ENCODE measurements at places on chromosomes 5 and 9.

GRCh38 chr5:147458581-147458980 lies 51.3 kb downstream of the DPYSL3 start:
- DNase-seq: no peak

- DNase-seq: no peak
Observed at GRCh38 chr9:124834591-124834990, 18.7 kb upstream of the WDR38 start.

GRCh38 chr9:70034271-70034711 lies 9.4 kb upstream of the MAMDC2 start:
- no peak for DNase-seq

DNA sequence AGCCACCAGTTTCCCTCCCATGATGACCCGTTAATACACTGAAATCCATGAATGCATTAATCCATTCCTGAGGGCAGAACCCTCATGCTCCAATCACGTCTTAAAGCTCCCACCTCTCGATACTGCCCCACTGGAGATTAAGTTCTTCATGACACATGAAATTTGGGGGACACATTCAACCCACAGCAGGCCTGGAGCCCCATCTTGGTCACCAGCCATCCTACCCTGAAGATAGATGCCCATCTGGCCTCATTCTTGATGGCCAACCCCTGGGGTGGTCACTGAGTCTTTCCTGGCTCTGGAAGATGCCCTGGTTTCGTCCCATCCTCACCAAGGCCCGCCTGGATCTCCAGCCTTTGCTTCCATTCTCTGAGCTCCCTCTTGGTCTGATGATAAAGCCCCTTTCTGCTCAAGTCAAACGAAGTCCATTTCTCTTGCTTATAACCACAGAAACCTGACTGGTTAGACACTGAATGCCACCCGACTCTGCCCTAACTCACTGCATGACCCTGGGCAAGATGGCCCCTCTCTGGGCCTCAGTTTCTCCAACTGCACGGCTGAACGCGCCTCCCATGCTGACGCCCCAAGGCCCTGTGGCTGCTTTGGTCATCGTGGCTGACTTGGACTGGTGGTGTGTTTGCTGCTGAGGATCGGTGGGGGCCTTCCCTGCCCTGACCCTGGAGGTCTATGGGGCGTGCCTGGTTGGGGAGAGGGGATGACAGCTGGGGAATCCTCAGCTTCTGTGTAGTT lies 138.4 kb upstream of the IER5L start:
- DNase-seq: no peak

DNA sequence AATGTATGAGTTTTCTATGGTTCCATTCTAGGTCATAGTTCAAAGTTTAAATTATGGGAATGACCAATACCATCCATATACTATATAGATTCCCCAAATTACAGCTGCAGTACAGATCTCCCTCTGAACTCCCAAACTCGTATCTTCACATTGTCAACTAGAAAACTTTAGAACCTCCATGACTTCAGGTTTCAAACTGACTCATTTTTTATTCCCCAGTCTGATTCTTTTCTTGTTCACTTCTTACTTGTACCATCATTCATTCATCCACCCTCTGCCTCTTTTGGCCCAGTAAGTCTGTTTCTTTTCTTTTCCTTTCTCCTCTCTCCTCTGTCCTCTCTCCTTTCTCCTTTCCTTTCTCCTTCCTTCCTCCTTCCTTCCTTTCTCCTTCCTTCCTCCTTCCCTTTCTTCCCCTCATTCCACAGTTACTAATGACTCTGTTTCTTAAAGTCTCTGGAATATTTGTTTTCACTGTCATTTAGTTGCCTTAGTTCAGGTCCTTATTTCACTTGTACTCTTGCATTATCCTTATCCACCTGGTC lies 30.5 kb downstream of the RAD23B start:
- no peak for DNase-seq

DNA sequence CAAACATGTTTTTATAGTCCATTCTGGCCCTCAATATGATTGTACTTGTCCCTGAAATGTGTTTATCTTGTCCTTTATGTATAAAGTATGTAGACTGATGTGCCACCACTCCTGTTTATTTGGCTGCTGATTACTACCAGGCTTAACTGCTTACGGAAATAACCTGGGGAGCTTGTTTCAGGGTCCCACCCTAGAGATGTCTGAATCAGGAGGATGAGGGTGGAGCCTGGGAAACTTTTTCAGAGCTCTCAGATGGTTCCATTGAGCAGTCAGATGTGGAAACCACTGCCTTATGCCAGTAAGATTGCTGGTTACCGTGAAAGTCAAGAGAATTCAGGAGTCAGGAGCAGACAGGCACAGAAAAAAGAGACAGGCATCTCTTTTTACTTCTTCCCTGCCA lies 19.2 kb downstream of the SLC23A1 start:
- DNase-seq: no peak

GRCh38 chr5:120539471-120539870 lies 75.4 kb downstream of the PRR16 start:
- DNase-seq: no peak

GRCh38 chr9:133323211-133323610 lies 12.8 kb downstream of the SURF6 start:
- DNase-seq: no peak

DNA sequence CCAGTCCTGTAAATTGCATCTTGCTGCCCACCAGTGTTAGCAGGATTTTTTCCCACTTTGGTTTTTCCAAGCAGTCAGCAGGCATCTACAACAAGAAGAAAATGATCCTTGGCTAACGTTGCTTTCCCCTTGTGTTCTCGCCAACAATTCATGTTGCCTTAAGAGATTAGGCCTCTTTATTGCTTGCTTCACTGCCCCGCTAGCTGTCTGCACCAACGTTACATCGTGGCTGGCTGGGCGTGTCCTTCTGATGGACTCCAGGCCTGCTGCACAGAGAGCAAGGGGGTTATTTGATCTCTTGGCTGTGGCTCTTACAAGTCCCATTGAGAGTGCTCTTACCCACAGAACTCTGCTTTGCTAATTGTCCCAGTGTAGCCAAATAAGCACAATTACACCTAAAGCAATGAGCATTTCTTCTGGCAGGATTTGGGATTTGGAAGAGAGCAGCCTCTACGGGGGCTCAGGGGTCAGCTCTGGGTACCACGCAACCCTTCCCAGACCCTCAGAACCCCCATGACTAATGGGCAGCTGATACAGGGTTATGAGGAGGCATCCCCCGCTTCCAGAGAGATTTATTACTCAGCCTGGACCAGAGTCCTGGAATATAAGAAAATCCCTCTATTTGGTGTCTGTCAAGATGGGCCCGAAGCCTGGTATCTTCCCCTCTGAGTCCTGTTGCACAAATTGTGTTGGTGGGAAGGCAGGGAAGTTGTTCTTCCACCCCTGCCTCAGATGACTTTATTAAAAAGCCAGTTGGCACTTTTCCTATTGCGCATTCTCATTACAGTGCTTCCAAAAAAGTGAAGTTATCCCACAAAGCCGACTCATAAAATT lies 17.6 kb downstream of the DCANP1 start:
- DNase-seq: no peak

DNA sequence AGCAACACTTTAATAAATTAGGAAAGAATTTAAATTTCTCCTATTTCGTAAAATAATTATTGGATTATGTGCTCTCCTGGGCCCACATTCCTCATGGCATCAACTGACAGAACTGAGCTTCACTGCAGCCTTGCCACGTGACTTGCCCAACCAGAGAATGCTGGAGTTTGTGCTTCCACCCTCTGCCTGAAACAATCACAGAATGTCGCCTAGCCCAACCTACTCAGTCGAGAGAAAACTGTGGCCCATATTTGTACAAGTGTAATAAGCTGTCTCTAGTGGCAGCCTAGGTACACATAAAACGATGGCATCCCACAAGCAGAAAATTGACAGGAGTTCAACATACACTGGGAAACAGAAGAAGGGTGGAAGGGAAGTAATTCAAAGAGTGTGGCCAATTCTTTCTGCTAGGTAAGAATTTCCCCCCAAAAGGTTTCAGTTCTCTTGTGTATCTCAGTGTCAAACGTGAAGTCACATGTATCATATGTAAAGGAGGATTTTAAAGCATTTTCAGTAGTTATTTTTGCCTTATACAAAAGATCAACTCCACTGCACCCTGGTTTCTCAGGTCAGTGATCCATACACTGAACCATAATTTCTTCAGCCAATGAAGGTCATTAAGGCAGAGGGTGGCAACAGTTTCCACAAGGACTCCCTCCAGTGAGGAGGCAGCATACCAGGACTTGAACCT lies 41.7 kb downstream of the ZNF608 start:
- DNase-seq: no peak

GRCh38 chr9:112049811-112050516 lies 125.1 kb downstream of the SUSD1 start:
- DNase-seq: no peak

GRCh38 chr5:35902046-35902672 lies 36.3 kb downstream of the CAPSL start:
- DNase-seq: no peak

GRCh38 chr5:115320006-115320405 lies 23.6 kb upstream of the CCDC112 start:
- DNase-seq: no peak

DNA sequence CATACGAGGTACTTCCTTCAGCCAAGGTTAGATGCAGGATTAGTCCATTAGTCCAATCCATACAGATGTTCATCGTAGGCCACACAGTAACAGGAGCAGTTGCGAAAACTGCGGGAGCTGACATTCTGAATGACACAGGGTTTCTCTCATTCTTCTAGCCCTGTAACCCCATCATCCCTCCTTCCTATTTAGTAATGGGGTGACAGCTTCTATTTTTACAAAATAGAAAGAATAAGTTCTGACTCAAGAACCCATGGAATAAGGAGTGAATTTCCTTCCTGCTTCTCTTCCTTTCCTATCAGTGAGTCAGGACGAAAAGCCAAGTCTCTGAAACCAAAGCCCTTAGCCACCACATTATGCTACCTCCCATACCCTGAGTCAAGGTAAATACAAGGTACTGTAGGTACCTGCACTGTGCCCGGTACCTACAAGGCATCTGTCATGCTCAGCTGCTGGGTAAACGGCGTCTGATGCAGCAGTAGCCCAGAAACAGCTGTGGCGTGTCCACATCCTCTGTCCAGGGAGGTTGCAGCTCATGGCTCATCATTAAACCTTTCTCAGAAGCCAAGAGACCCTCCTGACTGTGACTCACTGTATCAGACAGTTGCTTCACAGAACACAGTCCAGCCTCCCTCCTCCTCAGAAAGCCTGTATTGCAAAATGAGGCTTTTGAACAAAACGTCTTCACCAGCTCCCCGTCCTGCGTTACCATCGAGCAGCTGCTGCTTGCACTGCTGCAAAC lies 84.2 kb downstream of the ESM1 start:
- DNase-seq: no peak

DNA sequence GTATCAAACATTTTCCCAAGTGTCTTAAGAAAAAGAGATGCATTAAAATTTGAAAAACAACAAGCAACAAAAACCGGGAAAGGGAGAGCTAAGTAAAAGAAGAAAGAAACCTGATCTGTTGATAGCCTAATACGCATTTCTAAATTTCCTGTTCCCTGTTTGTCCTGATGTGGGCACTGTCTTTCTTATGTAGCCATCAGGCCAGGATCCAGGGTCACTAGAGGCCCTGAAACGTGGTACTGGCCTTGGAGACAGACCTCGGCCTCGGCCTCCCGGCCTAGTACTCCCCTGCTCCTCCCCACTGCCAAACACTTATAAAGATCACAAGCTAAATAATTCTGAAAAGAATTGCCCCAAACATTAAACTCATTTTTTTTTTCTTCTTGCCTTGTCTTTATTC lies 547.2 kb downstream of the IRX1 start:
- DNase-seq: no peak

DNA sequence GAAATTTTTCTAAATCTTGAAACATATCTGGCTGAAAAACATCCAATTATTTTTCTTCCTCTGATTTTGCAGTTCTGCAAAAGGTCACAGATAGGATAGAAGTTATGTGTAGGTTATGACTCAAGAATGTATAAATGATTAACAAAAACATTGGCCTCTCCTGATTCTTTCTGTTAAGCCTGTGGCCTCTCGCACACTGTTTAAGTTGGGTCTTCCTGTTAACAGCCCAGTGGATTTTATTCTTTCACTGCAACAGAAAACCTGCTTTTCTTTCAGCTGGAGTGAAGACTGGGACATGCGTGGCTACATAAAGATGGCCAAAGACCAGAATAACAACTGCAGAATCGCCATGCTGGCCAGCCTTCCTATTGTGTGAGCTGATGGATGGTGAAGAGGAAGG lies 17.1 kb upstream of the SPATA31E1 start:
- DNase-seq: no peak

GRCh38 chr9:98085058-98085457 lies 28.5 kb downstream of the NANS start:
- DNase-seq: no peak

DNA sequence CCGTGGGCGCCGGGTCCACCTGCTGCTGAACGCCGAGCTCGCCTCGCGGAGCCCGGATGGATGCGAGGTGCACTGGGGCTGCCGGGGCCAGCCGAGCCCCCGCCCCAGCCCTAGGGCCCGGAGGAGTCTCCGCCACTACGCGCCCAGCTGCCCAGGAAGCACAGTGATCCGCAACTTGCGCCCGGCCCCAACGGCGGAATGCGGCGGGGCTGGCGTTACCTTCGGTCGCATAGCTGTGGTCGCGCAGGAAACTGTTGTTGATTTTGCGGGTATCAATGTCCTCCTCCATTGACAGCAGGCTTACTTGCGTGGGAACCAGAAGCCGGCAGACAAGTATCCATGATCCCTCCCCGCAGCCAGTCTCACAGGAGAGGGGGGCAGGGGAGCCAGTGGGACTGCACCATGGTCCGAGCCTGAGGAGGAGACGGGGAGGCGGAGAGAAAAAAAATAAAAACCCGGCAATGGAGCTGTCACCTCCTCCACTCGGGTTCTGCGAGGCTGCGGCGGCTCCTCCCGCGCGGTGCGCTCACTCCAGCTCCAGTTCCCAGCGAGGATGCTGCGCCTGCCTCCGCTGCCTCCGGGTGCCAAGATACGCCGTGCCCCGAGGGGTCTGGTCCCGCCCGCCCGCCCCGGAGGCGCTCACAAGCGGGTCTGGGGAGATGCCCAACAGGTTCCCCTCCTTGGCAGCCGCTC lies 628 bp downstream of the PPP2R2B start:
- DNase-seq: no peak

- no peak for DNase-seq
Observed at GRCh38 chr5:42638972-42639371, 117.6 kb upstream of the CCDC152 start.

GRCh38 chr5:76789991-76790581 lies 28.7 kb upstream of the F2RL1 start:
- no peak for DNase-seq

- DNase-seq: no peak
Observed at GRCh38 chr9:133375116-133375723, 640 bp downstream of the SURF4 start.

GRCh38 chr9:112789891-112790774 lies 39.6 kb downstream of the SNX30 start:
- no peak for DNase-seq

DNA sequence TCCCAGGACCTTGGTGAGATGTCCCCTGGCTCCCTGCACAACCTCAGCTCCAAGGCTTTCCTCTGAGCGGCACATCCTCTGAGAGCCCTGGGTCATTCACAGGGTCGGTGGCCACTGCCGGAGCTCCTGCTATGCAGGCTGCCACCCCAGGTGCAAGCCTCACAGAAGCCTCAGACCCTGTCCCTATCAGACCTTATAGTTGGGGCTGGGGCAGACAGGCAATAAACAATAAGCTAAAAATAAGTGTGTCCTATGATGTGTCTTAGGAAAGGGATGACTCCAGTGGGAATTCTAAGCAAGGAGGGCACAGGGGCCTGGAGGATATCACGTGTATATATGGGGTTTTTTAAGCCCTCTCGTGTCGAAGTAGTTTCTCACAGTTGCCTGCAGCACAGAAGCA lies 91.3 kb downstream of the SYK start:
- DNase-seq: no peak

GRCh38 chr9:93139365-93140182 lies 5.5 kb upstream of the NINJ1 start:
- no peak for DNase-seq

- no peak for DNase-seq
Observed at GRCh38 chr5:18037718-18038117, 403.5 kb downstream of the TAF11L14 start.
